Gastrocnemius medialis (tissue), 4 donors: ENCODE measurements at places on chromosomes 5 and 9.

GRCh38 chr9:2992427-2992826 is 148.5 kb upstream of the PUM3 start:
- DNase-seq: no peak

GRCh38 chr5:151708126-151708525 is 21.4 kb upstream of the SPARC start:
- DNase-seq: no peak

DNA sequence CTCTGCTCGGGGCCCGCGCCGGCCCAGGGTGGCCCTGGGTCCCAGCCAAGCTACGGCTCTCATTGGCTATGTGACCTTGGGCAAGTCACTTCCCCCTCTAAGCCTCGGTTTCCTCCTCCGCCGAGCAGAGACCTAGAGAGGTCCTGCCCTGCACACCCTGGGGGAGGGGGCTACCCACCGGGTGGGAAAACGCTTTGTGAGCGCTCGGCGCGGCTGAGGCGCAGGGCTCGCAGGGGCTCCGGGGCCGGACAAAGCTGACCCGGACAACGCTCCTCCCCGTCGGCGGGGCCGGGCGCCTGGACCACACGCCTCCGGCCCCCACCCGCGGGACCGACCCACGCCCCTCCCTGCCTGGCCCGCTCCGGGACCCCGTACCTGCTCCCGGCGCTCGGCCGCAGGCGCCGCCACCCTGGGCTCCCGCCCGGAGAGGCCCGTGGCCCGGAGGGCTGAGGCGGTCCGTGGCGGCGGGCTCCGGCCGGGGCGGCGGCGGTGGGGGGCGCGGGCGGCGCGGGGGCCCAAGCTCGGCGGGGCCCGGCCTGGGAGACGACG is 85.7 kb upstream of the MELK start:
- peak; percentile 22 for DNase-seq

DNA sequence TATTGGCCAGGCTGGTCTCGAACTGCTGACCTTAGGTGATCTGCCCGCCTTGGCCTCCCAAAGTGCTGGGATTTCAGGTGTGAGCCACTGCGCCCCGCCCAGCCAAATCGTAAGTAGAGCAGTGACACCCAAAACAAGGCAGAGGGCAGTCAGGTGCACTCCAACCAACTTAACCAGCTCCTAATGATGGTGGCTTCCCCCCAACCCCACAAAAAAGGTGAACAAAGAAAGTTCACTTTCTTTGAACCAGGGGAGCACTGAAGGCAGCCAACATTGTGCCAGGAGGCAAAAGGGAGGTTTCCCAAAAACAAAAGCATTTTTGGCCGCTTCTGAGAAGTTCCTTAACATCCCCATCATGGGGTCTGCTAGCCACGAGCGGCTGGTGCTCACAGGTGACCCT is 9.6 kb downstream of the GMCL2 start:
- DNase-seq: no peak

- no peak for DNase-seq
Observed at GRCh38 chr5:172496671-172497371, 42.5 kb upstream of the SH3PXD2B start.

DNA sequence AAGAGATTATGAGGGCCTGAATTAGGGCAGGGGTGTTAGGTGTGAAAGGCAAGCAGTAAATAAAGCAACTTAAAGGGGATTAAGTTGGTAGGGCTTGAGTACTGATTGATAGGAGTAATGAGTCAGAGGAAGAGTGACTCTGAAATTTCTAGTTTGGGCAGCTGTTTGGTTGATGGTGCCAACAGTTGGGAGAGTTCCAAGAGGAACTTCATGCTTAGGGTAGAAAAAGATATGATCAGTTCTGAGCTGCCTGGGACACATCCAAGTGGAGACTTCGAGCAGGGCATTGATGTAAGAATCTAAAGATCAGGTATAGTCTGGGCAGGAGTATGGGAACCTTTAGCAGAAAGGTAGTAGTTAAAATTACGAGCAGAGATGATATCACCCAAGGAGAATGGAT is 10.2 kb downstream of the MAMDC2 start:
- no peak for DNase-seq

DNA sequence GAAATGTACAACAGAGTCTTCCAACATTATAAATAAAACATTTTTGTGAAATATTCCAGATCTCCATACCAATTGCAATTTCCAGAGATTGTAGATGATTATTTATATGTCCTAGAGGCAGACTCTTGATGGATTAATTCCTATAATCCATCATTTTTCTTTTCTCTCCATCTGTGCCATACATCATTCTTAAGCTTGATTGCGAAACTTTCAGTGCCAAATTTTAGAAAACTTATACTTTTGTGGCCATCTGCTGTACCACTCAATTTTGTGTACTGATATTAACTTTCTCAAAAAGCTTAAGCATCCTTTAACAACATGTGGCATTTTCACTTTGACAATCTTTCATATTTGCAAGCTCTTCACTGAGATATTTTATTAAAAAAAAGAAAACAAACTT is 446.9 kb downstream of the SEMA5A start:
- DNase-seq: no peak

- no peak for DNase-seq
Observed at GRCh38 chr5:41683181-41683580, 172.8 kb upstream of the PLCXD3 start.

DNA sequence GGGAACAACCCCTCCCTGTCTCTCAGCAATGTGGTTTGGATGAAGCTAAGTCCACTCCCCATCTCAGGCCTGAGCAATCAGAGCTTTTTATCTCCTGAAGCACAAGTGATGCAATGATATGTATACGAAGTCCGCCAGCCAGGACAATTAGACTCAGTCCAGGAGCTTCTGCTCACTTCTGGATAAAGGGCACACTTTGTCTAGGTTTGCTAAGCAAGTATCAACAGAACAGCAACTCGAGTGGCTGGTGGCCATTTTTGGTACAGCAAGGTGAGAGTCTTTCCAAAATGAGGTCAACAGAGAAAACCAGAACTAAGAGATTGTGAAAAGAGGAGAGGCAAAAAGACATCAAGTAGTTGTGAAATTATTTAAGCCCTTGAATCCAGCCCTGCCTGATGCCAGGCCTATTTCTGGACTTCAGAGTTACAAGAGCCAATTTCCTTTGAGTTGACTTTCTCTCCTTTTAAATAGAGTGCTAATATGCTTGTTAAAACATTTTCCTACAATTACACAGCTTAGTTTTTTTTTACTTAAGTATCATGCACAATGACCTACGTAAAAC is 8.2 kb downstream of the NDUFA8 start:
- peak; percentile 22 for DNase-seq

DNA sequence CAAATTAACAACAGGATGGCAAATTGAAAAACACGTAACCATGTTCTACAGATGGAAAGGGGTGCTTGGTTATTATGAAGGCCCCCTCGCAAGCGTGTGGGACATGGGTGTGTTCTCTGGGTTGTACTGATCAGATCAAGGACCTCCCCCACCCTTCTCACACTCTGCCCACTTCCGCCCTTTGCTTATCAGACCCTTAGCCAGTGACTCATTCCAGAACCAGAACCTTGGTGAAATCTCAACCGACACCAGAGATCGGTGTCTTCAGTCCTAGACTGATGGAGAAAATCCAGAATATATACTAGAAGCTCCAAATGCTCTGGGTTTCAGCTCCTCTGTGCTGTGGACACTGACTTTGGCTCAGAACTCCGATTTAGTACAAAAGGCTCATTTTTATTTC is 64.9 kb downstream of the PTTG1 start:
- no peak for DNase-seq

DNA sequence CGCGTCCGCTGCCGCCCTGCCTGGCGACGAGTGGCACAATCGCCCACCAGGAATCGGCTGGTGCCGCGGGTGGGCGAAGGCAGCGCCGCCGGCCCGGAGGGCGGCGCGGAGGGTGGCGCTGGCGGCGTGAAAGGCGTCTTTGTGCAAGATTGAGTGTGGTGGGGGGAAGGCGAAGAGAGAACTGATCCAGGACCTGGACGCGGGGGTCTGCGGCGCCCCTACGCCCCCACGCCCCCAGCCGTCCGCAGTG is 4.6 kb upstream of the RGMB start:
- DNase-seq: no peak

DNA sequence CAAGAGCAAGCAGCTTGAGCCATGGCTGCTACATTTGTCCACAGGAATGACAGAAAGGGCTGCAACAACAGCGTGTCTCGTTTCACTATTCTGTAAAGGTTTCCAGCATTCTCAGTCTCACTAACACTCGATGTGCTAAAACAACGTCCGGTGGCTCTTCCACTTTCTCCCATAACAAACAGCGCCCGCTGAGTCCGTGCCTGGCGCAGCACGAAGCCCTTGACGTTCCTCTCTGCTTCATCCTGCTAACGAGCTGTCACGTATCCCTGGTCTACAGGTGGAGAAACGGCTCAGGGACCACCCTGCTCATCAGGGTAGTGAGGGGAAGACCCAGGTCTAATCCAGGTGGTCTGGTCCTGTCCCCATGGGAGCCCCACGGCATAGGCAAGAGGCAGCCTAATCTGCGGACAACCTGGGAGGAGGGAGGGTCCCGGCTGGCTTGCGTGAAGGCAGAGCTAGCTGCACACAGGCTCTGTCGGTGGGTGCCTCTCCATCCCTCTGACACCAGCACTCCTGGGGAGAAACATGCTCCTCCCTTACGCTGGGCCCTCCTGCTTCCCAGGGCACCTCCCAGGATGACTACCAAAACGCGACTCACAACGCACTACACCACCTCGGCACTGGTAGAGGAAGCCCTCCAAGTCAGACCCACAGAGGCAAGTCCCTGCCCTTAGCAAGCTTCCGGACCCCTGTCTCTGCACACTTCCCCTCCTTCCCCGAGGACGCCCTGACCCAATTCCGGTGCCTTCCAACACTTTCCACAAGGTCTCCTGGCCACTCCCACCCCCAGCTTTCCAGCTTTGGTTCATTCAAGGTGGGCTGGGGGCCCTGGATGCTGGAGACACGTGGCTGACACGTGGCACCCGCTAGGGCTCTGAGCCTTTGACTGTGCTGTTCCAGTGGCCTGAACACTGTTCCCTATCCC is 43.3 kb downstream of the VAV2 start:
- DNase-seq: no peak

GRCh38 chr5:81717226-81717625 is 33.7 kb downstream of the SSBP2 start:
- no peak for DNase-seq

DNA sequence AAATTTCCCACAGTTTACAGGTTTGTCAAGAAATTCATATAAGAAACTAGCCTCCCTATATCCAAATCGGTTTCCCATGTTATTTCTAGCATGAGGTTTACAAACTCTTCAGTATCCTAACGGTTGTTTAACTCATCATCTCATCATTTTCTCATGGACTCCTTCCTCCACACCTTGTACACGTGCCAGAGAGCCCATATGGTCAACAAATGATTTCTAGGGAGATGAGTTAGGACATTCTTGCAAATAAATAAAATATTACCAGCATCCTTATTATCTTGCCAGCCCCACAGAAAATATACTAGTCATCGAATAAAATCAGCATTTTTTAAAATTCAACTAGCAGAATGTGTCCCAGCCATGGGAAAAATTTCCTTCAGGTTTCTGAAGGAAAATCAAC is 285.2 kb downstream of the EBF1 start:
- no peak for DNase-seq

GRCh38 chr5:106121972-106122605 is 1548.6 kb downstream of the EFNA5 start:
- DNase-seq: no peak

GRCh38 chr5:109080481-109080880 is 329.3 kb downstream of the PJA2 start:
- no peak for DNase-seq

DNA sequence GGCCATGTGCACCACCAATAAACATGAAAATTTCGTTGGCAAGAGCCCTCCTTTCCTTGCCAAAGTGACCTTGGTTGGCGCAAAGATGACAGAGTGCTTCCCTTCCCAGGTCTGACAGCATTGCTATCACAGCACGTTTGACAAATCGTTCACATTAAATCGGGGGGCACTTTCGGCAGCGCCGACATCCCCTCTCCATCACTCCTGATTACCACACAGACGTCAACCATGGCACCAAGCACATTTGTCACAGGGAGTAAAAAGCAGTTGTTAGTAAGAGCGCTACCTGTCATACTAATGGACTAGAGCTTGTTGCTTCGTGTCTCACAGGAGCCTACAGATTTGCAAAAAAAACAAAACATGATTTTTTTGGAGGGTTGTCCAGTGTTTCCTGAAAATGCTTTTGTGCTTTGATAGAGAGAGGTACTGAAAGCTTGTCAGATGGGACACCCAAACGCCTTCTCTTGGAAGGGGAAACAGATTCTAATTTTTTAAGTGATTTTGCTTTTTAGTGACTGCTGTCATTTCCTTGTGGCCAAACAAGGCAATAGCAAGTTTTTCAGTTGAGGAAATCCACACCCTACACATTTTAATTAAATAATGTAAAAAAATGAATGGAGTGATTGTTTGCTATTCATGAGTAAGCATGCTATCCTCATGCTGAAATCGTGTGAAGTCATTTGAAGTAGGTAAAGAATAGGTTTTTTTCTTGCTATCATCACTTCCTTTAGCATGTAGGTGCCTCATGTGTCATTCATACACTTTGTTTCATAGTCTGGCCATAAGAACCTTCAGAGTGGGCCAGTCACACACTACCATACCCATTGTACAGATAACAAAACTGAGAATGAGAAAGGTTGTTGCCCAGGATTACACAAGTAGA is 682.8 kb upstream of the WWC1 start:
- DNase-seq: no peak

DNA sequence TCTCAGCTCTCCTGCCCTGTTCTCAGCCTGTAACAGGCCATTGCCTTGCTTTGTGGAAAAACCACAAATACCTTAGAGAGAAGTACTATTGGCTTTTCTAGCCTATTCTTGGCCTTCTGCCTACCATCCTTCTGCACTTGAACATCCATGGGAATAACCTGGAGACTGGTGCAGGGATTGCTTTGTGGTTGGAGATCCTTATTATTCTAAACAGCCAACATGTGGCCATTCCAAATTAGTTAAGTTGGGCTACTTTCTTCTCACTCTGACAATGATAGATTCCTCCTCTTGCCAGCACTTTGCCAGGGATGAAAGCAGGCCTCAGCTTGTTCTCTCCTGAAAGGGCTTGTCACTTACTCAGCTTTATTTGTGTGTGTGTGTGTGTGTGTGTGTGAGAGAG is 240.4 kb downstream of the GLIS3 start:
- no peak for DNase-seq

DNA sequence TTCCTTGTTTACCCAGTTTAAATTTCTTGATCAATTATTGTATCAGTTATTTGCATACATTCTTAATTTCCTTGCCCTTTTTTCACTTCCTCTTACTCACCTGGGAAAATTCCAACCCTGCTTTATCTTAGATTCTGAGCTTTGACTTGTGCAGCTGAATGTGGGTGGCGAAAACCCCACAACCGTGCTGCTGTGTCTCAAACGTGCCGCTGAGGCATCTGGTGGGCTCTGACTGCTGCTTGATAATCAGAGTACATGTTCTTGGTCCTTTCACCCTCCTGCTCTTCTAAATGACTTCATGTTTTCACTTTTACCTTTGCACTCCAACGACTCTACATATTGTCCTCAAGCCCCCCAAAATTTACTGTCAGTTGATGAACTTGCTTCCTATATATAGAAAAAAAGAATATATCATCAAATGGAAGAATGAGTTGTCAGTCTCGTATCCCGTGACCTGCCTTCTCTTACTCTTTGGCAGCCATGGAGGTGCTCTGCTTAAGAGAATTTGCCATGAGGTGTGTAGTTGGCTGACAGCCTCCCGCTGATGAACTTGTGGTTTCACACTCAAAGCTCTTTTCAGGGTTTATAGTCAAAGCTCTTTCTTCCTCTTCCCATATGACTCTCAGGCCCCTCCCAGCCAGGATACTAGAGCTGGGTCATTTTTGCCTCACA is 14.0 kb upstream of the JAK2 start:
- no peak for DNase-seq

GRCh38 chr5:148875205-148875875 is 48.9 kb downstream of the ADRB2 start:
- DNase-seq: no peak

- DNase-seq: no peak
Observed at GRCh38 chr5:139116100-139116655, 82.0 kb downstream of the SIL1 start.
